Activated T-cell treated with anti-CD3 and anti-CD28 coated beads for 4 hours (primary cell): ENCODE measurements at places on chromosomes 4 and X.

DNA sequence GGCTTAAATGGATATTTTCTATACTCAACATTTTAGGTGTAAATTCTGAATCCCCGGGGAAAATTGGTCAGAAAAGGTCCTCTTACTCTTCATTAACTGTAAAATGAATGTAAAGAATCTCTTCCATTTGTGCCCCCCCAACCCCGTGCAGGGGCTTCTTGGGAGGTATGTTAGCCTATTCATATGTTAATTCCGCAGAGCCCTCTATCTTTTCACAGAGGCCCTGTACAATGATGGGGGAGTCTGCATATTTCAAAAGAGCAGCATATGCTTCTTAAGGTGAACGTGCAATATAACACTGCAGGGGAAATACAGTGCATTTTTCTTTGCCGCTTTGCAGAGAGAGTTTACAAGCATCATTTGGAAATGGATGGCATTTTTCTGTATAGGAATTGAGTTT lies 88.5 kb upstream of the CXorf66 start:
- DNase-seq = no peak

DNA sequence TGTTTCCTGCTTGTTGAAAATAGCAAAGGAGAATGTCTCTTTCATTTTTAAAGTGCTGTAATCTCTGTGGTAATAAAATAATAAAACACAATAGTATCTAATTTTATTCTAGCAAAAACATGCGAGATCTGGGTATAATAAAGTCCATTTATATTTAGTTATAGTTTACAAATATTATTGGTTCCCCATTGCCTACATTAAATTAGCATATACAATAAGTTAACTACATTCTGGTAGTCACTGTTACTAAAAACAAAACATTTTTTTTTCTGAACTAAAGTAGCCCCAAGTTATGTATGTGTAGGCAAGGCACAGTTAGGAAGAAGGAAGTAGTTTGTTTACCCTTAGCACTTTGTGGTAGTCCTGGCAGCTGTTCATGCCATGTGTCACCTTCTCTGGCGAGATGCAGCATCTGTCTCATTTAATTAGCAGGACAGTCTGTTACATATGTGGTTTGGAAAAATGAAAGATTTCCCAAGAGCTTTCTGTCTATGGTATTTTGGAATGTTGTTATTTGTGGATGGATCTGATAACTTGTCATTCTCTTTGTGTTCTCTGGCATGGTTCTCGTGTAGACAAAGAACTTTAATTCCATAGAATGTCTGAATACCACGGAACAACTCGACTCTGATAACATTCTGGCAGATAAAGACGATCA lies 231.3 kb upstream of the PITX2 start:
- DNase-seq = no peak

DNA sequence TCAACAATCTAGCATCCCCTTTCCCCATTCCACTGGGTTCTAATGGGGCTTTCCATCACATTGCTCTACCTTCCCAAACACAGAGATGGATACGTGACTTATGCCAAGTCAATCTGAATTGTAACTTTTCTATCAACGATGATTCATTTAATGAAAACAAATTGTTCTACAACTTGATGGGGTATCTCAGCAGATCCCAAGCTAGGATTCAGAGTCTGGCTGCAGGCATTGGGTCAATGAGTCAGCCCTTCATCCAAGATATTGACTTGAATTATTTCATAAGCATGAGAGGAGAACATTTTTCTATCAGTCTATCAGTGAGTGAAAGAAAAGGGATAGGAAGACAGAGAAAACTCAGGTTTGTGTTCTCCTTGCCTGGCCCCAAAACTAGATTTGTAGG lies 15.0 kb upstream of the HPGDS start:
- no peak for DNase-seq

- no peak for DNase-seq
Measured at GRCh38 chr4:138452826-138453225, 210.7 kb upstream of the SLC7A11 start.

- DNase-seq = no peak
Measured at GRCh38 chr4:134308910-134309309, 107.3 kb upstream of the PABPC4L start.

DNA sequence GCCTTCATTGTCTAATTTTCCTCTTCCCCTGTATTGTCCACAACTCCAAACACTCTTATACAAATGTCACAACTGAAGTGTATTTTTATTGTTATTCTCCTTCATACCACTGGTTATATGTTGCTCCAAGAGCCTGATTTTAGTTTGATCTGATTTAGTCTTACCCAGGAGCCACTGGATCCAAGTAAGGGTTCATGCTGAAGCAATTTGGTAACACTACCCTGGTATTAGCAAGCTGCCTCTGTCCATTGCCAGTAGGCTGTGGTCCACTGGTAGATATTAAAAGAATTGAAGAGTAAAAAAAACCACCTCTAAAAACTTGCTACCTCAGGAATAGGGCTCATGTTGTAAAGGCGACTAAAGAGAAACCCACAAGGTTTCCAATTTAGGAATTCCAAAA lies 41.2 kb downstream of the AMOT start:
- no peak for DNase-seq

DNA sequence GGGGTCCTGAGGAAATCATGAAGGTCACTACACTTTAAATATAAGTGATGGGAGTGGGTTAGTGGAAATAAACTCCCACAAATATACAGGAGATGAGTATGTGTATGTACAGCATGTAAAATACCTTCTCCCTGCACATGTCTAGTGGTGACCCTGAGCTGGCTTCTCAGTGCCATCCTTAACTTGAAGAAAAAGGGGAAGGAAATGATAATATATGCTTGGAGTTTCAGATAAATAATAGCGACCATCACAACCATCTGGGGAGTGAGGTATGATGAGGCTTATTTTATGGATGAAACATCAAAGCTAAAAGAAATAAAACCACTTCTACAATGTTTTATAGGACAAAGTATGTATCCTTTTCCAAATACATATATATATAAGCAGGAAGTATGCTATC lies 41.0 kb upstream of the SORBS2 start:
- DNase-seq = no peak

DNA sequence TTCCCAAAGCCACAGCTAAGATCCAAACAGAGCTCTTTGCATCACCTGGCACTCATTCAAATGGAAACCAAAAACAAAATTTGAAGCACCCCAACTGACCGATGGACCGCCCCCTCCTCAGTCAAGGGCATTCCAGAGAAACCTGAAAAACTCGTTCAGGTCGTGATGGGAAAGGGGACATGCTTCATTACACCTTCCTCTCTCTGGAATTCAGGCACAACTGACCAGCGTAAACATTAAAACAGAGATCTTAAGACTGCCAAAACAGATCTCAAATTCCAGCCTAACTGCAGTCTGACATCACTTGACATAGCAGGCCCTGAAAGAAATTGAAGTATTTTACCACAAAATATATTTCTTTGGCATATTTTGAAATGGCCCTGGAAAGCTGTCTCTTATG lies 28.5 kb downstream of the PTTG2 start:
- DNase-seq = no peak

GRCh38 chrX:46588263-46588662 lies 14.7 kb downstream of the CHST7 start:
- peak; percentile 43 for DNase-seq

- DNase-seq = no peak
Measured at GRCh38 chrX:69028006-69028760, 137.1 kb downstream of the PJA1 start.

- DNase-seq = peak; percentile 40
Measured at GRCh38 chrX:38800981-38801845, at the start of gene MID1IP1. MID1IP1 (plus strand) TSS chrX:38801459; CDS start chrX:38804947, 3,488 bp downstream.

GRCh38 chr4:26173619-26174018 lies 147.2 kb upstream of the RBPJ start:
- DNase-seq = no peak

DNA sequence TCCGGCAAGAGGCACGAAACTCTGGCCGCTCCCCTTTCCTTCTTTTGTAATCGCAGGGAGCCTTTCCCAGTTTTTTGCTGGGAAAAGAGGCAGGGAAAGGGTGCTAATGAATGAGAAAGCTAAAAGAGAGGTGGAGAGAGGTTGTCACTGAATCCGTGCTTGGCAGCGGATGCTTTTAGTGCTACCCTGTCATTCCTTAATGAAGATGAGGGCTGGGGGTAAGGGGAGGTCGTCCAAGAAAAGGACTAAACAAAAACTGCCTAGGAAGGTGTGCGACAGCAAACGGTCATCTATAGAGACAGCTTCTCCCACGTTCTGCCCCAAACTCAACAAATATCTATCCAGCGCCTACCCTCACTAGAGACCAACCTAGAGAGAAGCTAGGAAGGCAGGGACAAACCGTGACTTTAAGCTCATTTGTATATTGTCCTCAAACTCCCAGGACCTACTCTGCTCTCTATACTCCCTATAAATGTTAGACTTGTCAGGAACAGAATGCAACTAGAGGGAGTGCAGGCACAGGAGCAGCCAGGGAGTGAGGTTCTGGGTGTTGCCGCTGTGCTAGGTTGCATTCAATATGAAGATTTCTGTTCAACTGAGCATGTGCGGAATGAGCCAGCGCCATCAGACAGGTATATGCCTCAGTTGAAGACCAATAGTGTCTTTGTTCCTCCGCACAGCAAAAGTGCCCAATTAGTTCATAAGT lies 777 bp upstream of the CASK start:
- no peak for DNase-seq

GRCh38 chr4:171022824-171023230 lies 790.4 kb upstream of the GALNTL6 start:
- DNase-seq = no peak

- DNase-seq = no peak
Measured at GRCh38 chrX:96182366-96182765, 502.3 kb upstream of the DIAPH2 start.

GRCh38 chr4:1375761-1376322 lies 28.8 kb downstream of the UVSSA start:
- no peak for DNase-seq

- no peak for DNase-seq
Measured at GRCh38 chr4:71442336-71442735, 103.5 kb downstream of the SLC4A4 start.

- no peak for DNase-seq
Measured at GRCh38 chrX:133666256-133666655, 251.0 kb upstream of the GPC4 start.

GRCh38 chrX:30533835-30534234 lies 43.7 kb downstream of the TASL start:
- DNase-seq = no peak

DNA sequence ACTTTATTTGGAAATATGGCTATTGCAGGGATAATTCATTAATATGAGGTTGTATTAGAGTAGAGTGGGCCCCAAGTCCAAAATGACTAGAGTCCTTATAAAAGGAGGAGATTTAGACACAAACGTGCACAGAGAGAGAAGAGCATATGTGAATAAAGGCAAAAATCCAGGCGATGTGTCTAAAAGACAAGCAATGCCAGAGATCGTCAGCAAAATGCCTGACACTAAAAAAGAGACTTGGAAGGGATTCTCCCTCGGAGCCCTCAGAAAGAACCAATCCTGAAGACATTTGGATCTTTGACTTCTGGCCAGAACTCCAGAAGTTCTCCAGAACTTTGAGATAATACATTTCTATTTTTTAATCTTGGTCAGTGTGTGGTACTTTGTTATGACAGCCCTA lies 472.1 kb downstream of the NLGN4X start:
- DNase-seq = no peak

DNA sequence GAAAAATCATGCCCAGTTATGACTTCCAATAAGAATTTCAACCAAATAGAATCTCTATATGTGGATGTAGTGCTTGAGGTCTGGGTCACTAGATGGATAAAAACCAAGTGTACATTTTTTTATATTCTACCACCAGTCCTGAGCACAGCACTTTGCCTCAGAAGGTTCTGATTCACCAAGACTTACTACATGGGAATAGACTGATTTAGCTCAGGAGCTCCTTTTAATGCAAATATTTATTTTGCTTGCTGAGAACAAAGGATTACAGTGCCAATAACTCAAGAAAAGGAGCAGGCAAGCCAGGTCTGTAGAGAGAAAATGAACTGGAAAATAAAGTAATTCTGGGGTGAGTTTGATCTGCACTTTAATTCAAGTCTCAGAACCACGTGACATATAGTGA lies 6.4 kb upstream of the XK start:
- no peak for DNase-seq

- peak; percentile 19 for DNase-seq
Measured at GRCh38 chr4:169566021-169566818, 46.2 kb downstream of the NEK1 start.
